CD8-positive, alpha-beta T cell (primary cell): ENCODE measurements at places on chromosomes 13 and 19.

GRCh38 chr13:91318886-91319285 lies 28.6 kb upstream of the MIR17HG start:
- no peak for DNase-seq

DNA sequence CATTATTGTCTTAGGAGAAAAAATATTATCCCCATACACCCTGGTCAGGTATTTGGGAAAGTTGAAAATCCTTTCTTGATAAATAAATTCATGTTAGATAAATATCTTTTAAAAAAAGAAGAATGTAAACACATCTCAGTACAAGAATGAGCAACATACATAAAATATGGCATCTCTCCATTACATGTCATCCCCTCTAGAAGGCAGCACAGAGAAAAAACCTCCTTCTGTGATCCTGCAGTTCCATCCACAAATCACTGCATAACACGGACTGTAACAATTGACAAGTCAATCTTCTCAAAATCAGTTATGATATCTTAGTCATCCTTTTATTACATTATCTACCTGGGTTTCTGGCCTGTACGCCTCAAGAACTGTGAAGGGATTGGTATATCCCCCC lies 683.9 kb upstream of the KLHL1 start:
- no peak for DNase-seq

DNA sequence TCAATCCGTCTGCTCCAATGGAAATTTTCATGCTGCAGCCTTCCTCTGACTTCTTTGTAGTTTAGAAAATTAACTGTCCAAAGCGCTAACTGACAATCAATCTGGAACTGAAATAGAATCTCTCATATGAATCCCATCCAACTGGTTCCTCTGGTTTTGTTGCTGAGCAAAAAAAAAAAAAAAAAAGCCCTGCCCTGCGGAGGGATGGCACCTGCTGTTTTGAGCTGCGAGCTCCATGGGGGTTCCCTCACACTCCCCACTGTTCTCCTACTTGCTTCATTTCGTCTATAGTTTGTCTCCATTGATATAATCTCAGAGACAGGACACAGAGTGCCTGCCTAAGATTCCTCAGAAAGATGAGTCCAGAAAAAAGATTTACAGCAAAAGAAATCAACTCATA lies 33.4 kb downstream of the FAAP24 start:
- no peak for DNase-seq

DNA sequence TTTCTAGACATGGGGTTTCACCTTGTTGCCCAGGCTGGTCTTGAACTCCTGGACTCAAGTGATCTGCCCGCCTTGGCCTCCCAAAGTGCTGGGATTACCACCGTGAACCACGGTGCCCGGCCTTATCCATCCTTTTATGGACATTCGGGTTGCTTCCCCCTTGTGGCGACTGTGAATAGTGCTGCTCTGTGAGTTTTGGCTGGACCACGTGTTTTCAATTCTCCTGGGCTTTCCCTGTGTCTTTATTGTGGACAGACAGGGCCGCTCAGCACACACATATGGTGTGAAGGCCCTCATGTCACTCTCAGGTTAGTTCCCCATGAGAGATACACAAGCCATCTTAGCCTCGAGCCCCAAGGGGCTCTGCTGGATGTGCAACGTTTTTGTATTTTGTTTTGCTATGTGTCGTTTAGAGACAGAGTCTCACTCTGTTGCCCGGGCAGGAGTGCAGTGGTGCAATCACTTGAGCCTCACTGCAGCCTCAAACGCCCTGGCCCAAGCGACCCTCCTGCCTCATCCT lies 40.5 kb downstream of the MAU2 start:
- DNase-seq, result peak; percentile 74

GRCh38 chr19:43524922-43525835 lies 1.8 kb downstream of the ETHE1 start:
- DNase-seq, result peak; percentile 63

DNA sequence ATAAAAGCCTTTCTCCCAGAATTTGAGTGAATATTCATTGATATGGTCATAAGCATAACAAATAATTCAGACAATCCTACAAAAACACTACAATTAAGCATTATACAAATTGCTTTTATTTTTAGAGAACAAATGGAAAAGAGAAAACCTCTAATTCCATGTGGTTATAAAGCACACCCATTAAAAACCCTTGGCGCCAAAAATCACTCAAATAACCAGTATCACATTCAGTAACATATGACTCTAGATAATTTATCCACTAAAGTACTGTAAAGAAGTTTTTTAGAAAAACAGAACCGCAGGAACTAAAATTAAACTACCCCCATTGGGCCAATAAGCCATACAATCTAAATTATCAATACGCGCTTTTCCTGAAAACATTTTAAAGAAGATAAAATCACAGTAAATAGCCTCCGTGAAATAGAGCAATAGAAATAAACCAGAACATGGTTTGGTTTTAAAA lies 569 bp downstream of the LCP1 start:
- no peak for DNase-seq

- no peak for DNase-seq
These were observed 248.5 kb downstream of the SLITRK1 start for GRCh38 chr13:83633746-83634145.

DNA sequence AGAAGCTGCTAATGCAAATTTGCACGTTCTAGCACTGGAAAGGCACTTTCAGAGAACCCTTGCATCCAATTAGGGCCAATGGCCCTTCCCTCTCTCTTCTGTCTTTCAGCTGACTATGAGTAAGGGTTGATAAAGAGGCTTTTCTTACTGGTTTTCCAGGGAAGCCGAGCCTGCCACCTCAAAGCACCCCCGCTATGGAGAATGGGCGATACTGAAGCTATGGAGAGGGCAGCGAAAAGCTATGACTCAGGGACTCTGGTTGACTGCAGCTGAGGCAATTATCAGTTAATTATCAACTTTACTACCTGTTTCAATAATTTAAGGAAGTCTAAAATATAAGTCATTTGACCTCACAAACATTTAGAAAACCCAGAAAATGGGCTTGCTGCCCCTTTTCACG lies 115.8 kb downstream of the TRPC4 start:
- no peak for DNase-seq

DNA sequence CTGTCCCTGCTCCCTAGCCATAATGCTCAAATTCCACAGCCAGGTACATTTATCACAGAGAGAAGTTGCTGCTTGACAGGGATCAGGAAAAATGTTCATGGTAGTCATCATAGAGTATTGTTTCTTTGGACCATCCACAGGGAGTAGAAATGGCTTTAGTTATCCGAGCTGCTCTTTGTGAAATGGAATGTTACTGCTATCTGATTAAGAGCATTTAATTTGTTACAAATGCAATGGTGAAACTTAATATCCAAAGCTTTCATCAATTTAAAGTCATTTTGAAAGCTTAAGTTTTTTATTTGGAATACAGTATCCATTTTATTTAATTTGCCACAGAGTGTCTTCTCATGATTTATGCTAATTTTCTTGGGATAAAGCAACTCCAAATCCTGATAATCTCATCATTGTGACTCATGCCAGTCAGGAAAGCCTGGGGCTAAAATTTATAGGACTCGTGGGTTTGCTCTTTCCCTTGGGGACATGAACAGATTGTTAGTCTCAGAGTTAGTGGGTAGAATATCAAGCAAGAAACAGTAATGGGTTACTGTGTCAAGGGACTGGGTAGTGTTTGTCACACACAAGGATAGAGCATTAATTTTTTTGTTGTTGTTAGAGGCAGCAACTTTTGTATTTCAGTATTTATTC lies 59.8 kb downstream of the SCEL start:
- DNase-seq, result no peak

- DNase-seq, result no peak
These were observed 4.4 kb upstream of the ZNF320 start for GRCh38 chr19:52901842-52902241.

- peak; percentile 89 for DNase-seq
These were observed 2.6 kb upstream of the PRKCG start for GRCh38 chr19:53879140-53880081.

DNA sequence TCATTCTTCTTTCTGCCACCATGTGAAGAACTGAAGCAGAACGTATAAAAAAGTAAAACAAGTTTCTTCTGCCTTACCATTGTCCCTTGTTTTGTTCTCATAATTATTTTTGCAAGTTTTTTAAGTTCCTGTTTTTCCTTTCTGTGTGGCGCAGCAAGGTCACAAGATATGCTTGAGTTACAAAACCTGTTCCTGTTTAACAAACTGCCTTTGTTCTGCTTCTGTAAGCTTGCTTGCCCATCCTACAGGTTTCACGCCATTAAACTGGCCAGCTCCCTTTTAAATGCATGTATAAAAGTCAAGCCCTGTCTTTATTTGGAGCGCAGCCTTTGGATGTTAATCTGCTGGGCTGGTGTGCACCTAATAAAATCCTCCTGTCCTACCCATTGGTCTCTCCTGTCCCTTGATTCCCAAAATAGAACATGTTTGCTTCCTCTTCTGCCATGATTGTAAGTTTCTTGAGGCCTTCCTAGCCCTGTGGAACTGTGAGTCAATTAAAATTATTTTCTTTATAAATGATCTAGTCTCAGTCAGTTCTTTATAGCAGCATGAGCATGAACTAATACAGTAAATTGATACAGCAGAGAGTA lies 1115.4 kb downstream of the SLITRK1 start:
- no peak for DNase-seq

DNA sequence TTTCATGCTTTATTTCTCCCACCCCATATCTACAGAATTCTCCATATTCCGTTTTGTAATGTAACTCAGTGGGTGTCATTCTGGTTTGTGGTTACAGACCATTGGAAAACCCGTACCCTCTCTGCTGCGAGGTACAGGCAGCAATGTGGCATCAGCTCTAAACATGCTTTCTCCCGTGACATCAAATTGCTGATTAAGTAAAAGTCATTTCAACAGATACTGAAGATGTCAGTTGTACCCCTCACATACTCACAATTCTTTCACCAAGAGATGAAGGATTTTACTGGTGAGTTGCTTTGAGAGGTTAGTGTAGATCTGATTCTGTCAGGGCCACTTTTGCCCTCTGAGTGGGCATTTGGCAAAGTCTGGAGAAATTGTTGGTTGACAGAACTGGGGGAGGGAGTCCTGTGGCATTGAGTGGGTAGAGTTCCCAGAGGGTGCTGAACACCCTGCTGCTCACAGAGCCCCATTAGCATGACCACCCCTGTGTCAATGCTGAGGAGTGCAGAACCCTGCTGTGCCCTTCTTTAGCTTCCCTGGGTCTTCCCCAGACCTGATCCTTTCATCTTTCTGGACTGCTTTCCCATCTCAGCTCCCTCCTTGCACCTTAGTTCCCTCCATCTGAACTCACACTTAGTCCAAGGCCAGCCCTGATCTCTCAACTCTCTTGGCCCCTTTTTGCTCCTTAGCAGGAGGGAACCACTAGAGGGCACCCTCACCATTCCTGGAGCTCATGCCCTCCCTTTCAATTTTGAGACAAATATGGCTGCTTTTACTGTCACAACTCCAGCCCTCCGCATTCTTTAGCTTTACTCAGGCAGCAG lies 39.9 kb upstream of the CEACAM8 start:
- no peak for DNase-seq
